Suppressor macrophage treated with lipopolysaccharide for 4 hours (primary cell): ENCODE measurements at places on chromosomes 16 and 17.

DNA sequence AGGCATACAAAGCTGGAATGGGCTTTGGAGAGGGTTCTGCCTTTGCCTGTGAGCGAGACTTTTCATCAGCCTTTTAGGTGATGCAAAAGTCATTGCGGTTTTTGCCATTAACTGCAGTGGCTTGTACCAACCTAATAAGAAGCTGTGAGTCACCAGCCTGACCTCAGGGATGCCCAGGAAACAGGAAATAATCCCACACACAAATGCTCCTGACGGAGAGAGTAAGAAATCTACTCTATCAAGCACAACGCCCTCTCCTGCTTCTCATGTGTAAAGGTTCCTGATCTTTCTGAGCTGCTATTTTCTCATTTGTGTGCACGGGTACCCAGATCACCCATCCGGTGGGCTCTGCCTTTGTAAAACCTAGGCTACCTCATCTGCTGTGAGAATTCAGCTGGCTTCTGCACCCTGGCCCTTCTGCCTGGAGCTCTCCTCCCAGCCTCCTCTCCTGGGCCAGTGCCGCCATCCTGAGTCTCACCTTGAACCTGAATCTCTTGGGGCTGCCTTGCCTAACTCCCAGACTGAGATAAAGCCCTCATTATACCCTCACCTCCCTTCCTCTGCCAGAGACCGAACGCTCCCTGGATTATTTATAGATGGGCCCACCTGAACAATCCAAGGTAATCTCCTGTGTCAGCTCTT is 299.7 kb downstream of the C16orf95 start:
- DNase-seq, result peak; percentile 69

GRCh38 chr16:20271893-20272292 is 55.4 kb downstream of the GP2 start:
- no peak for DNase-seq

DNA sequence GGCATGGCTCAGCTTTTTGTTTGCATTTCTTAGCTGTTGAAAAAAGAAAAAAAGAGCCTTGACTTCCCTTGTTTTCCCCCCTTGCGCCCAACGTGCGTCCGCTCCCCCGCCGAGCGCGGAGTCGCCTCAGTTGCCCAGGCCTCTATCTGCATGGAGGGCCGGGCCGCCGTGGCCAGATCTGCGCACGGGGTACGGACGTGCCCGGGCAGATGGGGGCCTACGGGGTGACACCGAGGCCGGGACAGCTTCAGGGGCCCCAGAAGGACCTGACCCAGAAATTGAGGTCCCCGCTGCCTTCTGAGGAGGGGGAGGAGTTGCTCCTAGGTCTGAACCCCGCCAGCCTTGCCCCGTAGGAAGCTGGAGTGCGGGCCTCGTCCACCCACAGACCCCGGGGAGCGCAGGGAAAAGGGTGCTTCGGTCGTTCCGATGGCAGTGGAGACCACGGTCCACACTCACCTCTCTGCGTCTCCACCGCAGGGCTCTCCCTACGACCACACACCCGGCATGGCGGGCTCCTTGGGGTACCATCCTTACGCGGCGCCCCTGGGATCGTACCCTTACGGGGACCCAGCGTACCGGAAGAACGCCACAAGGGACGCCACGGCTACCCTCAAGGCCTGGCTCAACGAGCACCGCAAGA is 1.5 kb downstream of the IRX5 start:
- no peak for DNase-seq

DNA sequence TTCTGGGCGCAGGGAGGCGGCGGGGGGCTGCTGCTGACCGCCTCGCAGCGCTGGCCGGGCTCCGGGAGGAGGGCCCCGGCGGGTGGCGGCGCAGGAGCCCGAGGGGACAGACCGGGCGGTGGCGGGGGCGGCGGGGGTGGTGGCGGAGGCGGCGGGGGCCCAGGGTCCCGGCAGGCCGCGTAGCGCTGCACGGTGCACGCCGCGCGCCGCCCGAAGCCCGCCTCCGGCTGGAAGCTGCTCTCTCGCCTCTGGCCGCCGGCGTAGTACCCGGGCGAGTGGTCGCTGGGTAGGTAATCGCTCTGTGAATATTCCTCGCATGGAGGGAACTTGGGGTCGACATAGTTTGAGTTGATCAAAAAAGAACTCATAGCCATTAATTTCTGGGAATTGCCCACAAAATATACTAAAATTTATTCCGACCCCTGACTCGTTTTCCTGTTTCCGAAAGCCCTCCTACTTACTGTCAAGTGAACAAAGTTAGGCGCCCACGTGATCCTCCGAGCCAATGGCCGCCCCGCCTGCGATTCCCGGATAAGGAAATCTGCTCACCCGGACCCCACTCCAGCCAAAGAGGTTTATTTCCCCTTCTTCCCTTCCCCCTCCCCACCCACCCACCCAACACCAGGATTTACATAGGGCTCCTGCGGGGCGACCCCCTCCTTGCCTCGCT is at the start of gene HOXB4:
Gene HOXB4, minus strand, starts transcription at position 405 of the 670 bp plus-strand sequence. Its CDS starts 31 bp downstream, at position 374.
- DNase-seq, result peak; percentile 65

- DNase-seq, result peak; percentile 60
Measured at GRCh38 chr16:83835586-83836566, 28.1 kb downstream of the HSBP1 start.

DNA sequence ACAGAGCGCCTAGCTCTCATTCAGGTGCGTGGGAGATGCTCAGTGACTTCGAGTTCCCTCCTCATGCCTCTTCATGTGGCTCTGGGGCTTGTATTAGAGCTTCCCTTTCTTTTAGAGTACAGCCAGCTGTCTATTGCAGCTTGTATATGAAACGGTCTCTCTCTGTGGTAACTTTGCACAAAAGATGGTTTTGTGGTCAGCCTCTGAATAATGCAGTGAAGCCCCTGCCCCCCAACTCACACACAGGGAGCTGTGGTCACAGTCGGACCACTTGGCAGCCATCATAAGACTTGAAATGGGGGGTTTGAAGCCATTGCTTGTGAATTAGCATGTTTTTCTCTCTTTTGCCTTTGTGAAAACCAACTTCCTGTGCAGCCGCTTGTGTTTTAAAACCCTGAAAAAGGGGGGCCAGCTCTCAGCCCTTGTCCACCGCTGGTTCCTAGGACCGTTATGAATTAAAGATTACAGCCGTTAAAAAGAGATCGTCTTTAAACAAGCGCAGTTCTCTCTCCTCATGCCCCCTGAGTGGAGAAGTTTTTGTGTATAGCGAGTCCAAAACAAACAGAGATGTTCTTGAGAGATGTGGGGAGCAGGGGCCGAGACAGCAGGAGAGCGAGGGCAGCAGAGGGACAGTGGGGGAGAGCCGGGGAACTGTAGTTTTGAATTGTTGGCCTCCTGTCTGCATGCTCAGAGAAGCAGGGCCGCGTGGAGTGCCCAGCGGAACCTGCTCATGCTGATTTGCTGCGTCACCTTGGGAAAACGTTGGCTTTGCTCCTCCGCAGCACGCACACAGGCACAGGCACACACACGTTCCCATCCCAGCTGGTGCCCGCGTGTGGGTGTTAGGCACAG is 199.0 kb downstream of the MSI2 start:
- DNase-seq, result peak; percentile 61

DNA sequence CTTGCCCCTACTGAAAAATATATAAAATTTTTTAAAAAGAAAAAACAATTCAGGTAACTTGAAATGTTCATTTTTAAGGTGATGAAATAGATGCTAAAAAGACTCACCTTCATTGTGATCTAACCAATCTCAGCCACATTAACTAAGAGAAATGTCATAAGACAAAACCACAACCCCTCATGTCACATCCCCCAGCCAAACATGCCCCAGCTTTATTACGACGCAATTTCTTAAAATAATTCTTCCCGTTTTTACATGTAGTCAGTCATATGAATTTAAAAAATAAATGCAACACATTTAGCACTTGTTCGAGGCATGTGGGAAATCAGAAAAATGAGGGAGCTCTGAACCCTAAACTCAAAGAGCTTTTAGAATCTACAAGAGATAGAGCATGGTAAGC is 9.5 kb downstream of the AMFR start:
- DNase-seq, result peak; percentile 54

DNA sequence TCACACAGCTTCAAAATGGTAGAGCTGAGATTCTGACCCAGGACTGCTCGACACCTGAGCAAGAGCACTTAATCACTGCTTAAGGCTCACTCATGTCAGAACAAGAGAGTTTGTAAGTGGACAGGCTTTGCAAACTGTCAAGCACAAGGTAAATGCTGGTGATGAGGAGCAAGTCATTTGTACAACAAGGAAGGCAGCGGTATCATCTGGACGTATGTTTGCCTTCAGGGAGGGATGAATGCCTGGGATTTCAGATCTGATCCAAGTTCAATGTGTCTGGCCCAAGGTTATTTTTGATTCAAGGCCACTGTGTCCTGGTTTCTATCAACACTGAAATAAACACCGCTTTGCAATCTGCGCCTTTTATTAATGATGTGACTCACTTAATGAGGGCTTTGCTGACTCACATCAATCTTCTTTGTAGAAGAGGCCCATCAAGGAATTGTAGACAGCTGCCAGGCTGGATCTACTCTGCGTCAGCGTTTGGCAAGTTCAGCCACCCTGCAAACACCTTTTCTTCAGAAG is 174.4 kb upstream of the HS3ST3A1 start:
- DNase-seq, result no peak

- DNase-seq, result no peak
Measured at GRCh38 chr16:4319454-4320421, 3.9 kb downstream of the GLIS2 start.

DNA sequence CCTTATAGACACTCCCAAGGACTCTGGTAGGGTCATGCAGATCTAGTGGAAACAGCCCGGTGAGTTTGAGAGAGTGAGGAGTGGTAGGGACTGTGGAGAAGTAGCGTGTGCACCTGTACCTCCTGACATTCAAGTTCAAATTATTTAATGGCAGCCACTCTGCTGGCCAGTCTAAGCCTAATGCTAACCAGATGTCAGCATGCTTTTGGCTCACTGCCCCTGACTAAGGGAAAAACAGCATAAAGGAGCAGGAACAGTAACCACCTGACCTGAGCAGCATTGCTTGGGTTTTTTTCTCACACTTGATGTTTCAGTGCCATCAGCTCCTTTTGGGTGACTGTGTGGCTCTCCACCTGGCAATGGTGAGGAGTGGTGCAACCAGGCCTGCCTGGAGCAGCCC is 23.8 kb upstream of the SLC12A3 start:
- no peak for DNase-seq

DNA sequence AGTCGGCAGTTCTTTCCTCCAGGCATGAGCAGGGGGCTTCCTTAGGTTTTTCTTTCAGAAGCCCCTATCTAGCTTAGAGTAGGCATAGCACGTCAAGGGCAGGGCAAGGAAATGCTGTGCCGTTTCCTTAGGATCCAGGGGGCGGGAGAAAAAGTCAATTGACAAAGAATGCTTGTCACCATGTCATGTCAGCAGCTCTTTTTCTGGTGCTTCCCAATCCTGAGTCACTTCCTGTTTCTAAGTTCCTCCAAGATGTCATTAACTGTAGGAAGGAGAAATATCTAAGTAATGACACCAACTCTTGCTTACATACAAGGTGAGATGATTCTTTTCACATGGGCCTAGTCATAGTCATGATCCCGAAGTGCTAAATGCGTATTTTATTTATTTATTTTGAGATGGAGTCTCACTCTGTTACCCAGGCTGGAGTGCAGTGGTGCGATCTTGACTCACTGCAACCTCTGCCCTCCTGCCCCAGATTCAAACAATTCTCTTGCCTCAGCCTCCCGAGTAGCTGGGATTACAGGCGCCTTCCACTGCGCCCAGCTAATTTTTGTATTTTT is 35.2 kb downstream of the GJC1 start:
- peak; percentile 93 for DNase-seq

- peak; percentile 98 for DNase-seq
Measured at GRCh38 chr16:21599122-21600030, at the start of gene METTL9. Gene METTL9 (plus strand): TSS chr16:21599577. CDS start chr16:21599734, 157 bp downstream.

DNA sequence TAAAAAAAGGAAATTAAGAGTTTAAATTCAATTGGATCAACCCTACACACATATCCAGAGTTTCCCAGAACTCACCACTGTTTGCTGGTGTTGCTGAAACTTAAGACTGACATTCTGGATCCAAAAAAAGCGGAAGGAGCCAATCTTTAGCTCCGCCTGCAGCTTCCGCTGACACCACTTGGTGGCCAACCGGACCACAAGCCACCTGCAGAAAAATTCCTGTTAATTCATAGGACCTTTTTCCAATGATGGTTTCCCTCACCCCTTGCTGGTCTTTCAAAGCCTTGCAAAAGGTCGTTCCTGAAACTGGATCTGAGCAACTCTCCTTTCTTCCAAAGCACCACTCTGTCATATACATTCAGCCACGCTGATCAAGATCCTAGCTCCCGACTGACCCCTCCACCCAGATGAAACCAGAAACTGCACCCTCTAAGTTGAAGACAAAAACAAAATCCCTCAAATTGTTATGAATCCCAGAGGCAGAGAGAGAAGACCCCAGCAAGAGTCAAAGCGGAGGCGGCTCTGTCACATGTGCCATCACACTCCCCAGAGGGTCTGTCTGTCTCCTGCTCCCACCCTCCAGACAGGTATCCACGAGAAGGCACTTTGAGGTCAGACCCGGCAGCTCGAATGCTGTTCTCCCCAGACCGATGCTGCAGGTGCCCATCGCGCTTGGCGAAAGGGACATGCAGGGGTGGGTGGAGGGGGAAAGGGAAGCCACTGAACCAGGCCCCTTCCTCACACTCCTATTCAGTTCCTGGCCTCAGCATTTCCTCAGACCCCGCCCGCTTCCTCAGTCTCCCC is 773 bp downstream of the BLTP2 start:
- DNase-seq, result peak; percentile 81

- peak; percentile 64 for DNase-seq
Measured at GRCh38 chr17:75260641-75261335, 618 bp downstream of the GGA3 start.

DNA sequence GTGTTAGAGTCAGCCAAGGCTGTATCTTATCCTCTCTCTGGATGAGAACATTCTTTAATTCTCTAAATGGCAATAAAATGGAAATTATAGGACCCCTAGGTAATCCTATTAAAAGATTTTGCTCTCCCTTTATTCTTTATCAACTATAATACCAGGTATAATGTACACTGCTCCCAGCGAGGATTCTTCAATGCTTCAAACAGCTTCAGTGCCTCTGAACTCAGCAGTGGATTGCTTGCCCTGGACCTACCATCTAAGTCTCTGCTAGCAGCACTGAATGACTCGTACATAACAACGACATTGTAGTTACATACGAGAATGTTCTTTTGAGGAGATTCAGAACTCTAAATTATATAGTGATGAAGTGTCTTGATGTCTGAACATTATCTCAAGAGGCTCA is 3.7 kb upstream of the OR3A2 start:
- no peak for DNase-seq

GRCh38 chr17:60390925-60391470 is 935 bp downstream of the USP32 start:
- DNase-seq, result peak; percentile 45

- no peak for DNase-seq
Measured at GRCh38 chr16:10571354-10571753, 9.0 kb downstream of the EMP2 start.

- peak; percentile 59 for DNase-seq
Measured at GRCh38 chr16:67277294-67277998, 1.9 kb upstream of the PLEKHG4 start.

- no peak for DNase-seq
Measured at GRCh38 chr17:41008811-41009210, at the start of gene KRTAP3-1. Gene KRTAP3-1 (minus strand): TSS chr17:41009128. CDS start chr17:41009074, 54 bp downstream.

- no peak for DNase-seq
Measured at GRCh38 chr16:35255186-35255803, 1795.9 kb downstream of the TP53TG3F start.
